ENCODE measurements at places on chromosomes 12 and 14. TPM values are rescaled to one million over a fixed set of nuclear protein-coding genes. Genes with fewer than 3 reads are reported as not detected.

DNA sequence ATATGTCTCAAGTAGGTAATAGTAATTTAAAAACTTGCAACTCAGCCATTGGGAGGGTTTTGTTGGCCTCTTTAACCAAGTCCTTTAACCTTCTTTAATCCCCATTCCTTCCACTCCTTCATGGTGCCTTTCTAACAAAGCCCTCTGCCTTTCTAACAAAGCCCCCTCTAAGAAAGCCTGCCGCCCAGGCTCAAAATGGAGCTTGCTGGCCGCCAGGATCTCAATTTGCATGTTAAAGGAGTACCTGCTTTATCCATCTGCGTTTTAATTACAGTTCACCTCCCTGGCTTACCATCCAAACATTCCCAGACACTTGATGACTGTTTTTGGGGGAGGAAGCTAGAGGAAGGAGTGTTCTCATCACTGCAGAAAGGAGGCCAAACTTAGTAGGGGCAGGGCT lies 183.4 kb downstream of the PTPN11 start:
- no peak for DNase-seq

- no peak for DNase-seq
Measured at GRCh38 chr12:94287245-94287628, 138.9 kb downstream of the PLXNC1 start.

- peak; percentile 74 for DNase-seq
Measured at GRCh38 chr12:123398550-123399254, 14.8 kb downstream of the KMT5A start.

- DNase-seq = no peak
Measured at GRCh38 chr12:58703866-58704265, 216.4 kb downstream of the LRIG3 start.

- DNase-seq = no peak
Measured at GRCh38 chr12:97404543-97404942, 58.1 kb upstream of the RMST start.

GRCh38 chr12:5898874-5899273 lies 46.2 kb downstream of the ANO2 start:
- no peak for DNase-seq

DNA sequence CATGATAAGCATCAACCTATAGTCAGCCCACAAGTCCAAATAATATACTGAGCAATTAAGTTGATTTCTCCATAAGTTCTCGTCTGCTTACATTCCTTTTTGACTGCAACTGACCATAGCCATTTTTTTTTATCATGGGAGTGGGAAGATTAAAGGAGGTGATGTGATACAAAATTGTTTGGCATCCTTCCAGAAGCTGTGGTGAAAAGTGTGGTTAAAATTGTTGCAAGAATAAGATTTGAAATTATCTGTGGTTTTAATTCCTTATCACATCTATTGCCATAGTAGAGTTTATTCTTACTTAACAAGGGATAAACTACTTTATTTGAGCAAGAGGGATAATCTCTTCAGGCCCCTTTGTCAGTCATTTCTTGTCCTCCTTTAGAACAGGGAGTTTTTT lies 50.7 kb downstream of the LIN52 start:
- DNase-seq = no peak

GRCh38 chr12:122867691-122868461 lies 28.0 kb downstream of the VPS37B start:
- no peak for DNase-seq

DNA sequence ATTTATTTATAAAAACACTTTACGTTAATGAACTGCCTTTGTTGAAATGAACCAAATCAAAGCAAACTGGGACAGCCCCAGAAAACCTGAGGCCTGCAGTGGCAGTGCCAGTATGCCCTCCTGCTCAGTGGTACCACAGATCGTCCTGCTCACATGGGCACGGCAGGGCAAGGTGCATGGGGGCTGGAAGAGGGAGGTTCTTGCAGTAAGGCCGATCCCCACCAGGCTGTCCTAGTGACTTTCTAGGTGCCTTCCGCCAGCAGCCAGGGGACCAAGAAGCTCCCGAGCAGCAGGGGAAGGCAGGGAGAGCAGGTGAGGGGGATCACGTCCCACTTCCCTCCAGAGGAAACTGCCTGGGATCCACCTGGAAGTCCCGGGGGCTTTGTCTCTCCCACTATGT lies 63.9 kb downstream of the TESC start:
- DNase-seq = no peak

DNA sequence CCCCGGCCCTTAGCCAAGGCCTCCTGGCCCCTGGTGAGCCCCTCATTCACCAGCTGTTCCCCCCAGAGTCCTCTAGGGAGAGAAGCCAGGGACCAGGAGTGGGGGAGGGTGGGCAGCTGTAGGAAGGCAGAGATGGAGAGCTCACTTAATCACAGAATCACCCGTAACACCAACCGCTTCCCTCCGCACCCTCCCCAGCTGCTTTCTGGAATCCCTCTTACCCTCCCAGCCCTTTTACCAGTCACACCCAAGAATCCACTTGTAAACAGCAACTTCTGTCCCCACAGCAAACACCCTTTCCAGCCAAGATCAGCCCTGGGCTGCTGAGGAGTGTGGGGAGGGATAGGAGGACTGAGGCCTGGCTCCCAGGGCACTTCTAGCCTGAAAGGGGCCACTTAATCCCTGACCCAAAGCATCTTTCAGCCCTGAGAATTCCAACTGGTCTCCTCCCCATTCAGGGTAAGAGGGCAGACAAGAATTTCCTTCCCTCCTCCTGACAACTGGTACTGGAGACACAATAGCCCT lies 18.8 kb downstream of the NCKAP5L start:
- no peak for DNase-seq

GRCh38 chr12:49277466-49277865 lies 12.6 kb downstream of the TUBA1C start:
- DNase-seq = no peak

GRCh38 chr14:76736514-76736913 lies 24.8 kb upstream of the VASH1 start:
- no peak for DNase-seq

The SIX4 gene
- 7.3 TPM for total RNA-seq

The MGP gene
- 500 TPM for total RNA-seq

The GPR162 gene
- total RNA-seq = 2.5 TPM

The ACOT4 gene
- 4.7 TPM for total RNA-seq
